Retina (tissue), 1 donor: ENCODE measurements at places on chromosomes 4 and X.

DNA sequence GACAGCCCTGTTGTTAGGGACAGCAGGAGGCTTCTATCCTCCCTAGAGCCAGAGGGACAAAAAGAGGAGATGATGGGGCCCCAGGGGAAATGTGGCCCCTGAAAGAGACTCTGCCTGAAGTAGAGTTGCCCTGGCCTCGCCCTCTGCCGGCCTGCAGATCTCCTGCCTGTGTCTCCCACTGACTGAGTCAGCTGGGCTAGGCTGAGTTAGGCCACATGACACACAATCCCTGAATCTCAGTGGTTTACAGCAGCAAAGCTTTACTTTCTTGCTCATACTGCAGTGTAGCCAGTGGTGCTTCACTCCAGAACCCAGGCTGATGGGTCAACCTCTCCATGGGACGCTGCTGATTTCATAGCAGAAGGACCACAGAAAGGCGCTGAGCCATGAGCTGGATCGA is 23.5 kb downstream of the DRD5 start:
- DNase-seq, result no peak

- DNase-seq, result no peak
These were observed 22.9 kb upstream of the COX7B2 start for GRCh38 chr4:46931981-46932380.

- no peak for DNase-seq
These were observed 369.6 kb downstream of the PCDH7 start for GRCh38 chr4:31089815-31090214.

DNA sequence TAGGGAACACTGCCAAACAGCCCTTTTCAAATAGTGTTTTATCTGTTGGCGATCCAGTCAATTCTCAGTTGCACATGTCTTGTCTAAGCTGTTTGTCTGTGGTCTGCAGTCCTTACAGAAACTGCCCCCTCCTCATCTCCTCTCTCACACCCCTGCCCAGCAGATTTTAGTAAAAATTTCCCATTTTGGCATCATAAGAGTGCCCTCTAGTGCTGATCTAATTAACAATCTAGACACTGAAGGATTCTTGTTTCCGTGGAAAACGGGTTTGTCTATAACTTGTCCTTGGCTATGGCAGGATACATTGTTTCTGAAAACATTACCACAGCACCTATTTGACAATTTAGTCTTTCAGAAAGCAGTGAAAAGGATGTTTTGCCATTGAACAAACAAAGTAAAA is 227.2 kb upstream of the MBNL3 start:
- DNase-seq, result no peak

DNA sequence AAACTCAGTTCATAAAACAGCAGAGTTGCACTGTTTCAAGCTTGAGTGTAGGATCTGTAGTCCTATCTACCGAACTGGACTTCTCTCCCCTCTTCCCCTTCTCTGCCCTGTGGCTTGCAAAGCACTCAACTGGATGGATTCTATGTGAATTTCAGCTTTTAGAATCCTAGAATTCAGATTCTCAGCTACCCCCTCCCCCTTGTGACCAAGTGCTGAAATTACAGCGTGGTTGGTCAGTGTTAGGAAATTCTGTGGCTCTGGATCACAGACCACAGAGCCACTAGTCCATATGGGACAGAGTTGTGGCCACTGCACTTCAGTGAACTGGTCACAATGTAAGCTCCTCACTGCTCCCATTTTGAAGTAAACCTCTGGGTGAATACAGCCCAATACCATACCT is 64.6 kb upstream of the TRPC5 start:
- DNase-seq, result peak; percentile 7
